AG04449 (cell line): ENCODE measurements at places on chromosomes 2 and 18.

- DNase-seq: no peak
Measured at GRCh38 chr2:120804459-120804858, 68.8 kb downstream of the GLI2 start.

- no peak for DNase-seq
Measured at GRCh38 chr2:226694149-226694548, 105.5 kb downstream of the IRS1 start.

DNA sequence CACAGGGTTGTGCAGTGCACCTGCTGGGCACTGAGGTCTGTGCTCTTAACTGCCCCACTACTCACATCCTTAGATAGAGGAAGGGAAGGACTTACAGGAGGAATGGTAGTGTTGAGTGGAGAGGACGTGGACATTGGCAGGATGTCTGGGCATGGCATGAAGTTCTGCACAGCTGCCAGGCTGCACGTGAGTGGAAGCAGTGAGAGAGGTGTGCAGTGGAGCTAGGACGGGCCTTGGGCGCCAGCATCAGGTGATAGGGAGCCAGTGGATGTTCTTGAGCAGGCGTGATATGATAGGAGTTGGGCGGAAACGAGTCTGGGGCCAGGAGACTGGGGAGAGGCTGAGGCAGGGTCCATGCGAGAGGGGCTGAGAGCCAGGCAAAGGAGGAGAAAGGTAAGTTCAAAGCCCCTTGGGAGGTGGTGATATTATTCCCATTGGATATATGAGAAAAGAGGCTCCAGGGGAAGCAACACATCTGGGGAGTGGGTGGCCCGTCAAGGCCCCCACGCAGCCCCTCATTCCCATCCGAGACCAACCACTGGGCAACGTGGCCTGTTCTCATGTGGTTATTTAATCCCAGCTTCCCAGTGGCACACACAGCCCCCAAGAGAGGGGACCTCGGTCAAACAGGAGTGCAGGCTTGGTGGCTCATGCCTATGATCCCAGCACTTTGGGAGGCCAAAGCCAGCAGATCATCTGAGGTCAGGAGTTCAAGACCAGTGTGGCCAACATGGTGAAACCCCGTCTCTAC, 45.7 kb upstream of the SNED1 start:
- DNase-seq: no peak

DNA sequence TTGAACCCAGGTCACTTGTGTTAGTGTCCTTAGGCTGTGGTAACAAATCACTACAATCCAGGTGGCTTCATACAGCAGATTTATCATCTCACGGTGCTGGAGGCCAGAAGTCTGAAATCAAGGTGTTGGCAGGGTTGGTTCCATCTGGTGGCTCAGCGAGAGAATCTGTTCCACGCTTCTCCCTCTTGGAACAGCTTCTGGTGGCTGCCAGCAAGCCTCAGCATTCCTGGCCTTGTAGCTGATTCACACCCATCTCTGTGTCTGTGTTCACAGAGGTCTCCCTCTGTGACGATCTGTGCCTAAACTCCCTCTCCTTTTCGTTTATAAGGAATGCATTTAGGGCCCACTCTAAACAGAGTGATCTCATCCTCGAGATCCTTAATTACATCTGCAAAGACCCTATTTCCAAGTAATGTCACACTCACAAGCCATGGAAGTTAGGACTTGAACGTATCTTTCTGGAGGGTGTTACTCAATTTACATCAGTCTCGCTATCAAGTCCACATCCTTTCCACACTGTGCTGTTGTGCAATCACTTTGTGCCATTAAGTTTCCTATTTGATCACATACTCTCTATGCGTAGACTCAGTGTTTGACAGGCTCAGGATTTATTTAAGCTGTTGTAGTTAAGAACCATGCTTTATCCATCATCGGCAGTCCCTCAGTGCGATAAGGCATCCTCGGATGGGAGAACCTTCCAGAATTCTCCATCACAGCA, 164.4 kb downstream of the SOCS6 start:
- no peak for DNase-seq

DNA sequence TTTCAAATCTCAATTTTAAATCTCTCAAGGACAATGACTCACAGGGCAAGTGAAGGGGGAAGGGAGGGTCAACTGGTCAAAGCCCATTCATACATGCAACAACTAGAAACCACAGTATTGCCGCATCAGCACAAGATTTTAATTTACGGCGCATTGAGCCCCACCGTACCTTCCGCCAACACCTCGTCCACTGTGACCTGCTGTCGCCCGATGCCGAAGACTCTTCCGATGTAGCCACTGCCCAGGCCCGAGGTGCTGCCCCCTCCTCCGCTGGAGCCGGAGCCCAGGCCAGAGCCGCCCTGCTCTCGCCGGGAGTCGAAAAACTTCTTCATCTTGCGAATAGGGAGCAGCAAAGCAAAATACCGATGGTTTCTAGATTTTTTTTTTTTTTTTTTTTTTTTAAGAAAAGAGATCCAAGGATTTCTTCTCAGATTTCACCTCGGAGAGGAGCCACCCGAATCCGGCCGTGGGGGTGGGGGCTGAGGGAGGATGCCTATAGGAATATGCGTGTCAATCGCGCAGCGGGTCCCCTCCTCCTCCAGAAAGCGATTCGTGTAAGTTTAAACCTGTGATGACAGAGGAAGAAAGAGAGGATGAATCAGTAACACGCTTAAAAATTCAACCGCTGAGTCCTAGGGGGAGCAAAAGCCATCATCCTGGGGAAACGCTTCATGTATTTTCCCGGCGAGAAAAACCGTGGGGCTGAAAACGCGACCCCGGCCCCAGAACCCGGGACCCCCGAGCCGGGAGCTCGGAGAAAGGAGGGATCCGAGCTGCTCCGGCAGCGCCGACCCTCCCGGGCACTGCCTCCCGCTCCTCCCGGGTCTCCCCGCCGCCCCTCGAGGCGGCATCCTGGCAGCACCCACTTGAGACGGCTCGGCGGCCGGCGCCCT, 584 bp downstream of the AAK1 start:
- DNase-seq: peak; percentile 37

DNA sequence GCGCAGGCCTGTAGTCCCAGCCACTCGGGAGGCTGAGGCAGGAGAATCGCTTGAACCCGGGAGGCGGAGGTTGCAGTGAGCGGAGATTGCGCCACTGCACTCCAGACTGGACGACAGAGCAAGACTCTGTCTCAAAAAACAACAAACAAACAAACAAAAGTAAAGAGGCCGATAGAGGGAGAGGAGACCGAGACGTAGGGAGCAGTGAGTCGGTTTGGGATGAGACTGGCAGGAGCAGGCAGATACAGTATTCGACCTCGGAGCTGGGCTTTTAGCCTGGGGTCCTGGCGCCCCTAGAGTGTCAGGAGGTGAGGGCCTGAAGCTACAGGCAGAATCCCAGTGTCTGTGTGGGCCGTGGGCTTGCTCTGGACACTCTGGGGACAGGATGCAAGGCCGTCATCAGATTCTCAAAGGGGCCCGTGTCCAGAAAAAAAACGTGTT, 51.2 kb downstream of the SLC4A1AP start:
- DNase-seq: no peak

GRCh38 chr18:59460072-59460420, 101.0 kb upstream of the LMAN1 start:
- DNase-seq: no peak

DNA sequence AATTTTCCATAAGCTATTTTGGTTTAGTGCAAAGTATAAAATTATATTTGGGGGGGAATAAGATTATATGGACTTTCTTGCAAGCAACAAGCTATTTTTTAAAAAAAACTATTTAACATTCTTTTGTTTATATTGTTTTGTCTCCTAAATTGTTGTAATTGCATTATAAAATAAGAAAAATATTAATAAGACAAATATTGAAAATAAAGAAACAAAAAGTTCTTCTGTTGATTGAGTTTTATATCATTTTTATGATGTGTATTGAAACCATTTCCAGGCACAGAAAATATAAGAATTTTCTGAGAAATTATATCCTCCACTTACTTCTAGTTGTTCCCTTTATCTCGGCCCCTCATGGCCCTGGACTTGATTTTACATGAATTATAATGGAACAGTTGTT, 3.7 kb downstream of the CCL20 start:
- DNase-seq: no peak

- no peak for DNase-seq
Measured at GRCh38 chr2:27754831-27755230, 16.7 kb upstream of the MRPL33 start.

- no peak for DNase-seq
Measured at GRCh38 chr2:113807721-113808120, 51.3 kb upstream of the SLC35F5 start.

DNA sequence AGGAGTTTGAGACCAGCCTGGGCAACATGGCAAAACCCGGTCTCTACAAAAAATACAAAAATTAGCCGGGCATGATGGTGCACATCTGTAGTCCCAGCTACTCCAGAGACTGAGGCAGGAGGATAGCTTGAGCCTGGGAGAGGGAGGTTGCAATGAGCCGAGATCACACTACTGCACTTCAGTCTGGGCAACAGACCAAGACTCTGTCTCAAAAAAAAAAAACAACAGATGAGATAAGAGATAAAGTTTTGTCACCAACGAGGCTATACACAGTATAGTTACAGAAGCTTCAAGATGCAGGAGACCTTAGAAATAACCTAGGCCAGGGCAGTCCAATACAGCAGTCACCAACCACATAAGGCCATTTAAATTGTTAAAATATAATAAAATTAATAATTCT, 9.4 kb downstream of the FAM124B start:
- DNase-seq: no peak

DNA sequence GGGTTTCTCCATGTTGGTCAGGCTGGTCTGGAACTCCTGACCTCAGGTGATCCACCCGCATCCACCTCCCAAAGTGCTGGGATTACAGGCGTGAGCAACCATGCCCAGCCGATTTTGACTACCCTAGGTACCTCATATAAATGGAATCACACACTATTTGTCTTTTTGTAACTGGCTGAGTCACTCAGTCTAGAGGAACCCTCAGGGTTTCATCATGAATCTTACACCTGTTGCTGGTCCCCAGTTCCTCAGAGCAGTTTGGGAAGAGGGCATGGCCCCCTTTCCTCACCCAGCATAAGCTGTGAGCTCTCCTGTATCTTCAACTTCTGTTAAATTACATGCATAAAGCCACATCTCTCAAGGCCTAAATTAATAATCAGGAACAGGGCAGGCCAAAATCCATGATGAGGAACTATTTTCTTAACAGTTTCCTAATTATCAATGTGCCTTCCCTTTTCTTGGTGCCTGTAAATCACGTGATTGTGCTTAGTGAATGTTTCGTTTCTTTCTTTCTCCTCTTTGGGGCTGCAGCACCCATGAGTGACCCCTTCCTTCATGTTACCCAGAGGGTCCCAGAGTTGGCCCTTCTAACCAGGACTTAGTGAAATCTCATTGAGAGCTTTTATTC, 20.9 kb downstream of the DYSF start:
- DNase-seq: no peak

GRCh38 chr2:34112161-34112560, 513.1 kb upstream of the FAM98A start:
- DNase-seq: no peak

DNA sequence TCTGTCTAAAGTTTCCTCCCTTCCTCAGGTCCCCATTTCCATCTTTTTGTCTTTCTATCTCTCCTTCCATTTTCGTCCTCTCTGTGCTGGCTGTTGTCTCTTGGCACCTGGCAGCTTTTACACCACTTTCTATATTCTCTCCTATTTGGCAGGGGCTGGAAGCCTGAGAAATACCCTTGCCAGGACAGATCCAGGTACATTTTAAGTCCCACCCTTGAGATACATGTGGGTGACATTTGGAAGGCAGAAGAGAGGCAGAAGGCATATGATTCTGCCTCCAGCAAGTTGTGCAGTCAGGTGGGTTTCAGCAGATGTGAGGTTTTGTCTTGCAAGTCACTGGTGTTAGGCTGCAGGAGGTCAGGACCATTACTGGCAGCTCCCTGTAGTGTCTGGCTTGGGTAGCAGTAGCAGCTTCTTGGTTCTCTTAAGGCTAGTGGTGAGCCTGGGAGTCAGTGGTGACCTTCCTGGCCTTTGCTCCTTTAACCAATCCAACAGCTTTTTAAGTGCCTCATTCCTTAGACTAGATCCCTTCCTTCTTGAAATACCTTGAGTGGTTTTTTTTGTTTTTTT, 90.1 kb downstream of the CAPN13 start:
- DNase-seq: no peak

- no peak for DNase-seq
Measured at GRCh38 chr2:232699110-232699509, 2.0 kb downstream of the GIGYF2 start.

DNA sequence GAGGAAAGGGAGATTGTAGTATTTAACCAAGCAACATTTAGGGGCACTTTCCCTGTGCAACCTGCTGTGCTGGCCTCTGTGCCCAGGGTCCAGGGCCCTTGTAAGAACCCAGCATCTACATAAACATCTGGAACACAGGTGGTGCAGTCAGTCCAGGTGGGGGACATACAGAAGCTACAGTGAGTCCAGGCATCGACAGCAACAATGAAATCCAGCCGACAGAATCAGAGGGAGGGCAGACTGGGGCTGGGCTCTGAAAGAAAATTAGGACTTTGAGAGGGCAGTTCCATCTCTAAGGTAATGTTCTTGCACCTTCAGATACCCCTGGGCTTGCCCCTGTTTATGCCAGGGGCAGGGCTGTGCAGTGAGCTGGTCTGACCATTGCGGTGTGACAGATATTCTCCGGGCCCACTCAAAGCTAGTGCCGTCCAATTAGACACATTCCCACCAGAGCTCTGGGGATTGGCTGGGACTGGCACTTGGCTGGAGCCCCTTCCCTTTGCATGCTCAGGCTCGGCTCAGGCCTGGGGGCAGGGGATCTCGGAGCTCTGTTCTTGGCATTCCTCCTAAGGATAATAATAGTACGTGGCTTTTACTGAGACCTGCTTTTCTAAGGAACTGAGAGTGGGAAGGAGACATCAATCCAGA, 5.4 kb downstream of the LBH start:
- DNase-seq: no peak

GRCh38 chr2:42513252-42513918, 19.6 kb upstream of the KCNG3 start:
- DNase-seq: peak; percentile 4

DNA sequence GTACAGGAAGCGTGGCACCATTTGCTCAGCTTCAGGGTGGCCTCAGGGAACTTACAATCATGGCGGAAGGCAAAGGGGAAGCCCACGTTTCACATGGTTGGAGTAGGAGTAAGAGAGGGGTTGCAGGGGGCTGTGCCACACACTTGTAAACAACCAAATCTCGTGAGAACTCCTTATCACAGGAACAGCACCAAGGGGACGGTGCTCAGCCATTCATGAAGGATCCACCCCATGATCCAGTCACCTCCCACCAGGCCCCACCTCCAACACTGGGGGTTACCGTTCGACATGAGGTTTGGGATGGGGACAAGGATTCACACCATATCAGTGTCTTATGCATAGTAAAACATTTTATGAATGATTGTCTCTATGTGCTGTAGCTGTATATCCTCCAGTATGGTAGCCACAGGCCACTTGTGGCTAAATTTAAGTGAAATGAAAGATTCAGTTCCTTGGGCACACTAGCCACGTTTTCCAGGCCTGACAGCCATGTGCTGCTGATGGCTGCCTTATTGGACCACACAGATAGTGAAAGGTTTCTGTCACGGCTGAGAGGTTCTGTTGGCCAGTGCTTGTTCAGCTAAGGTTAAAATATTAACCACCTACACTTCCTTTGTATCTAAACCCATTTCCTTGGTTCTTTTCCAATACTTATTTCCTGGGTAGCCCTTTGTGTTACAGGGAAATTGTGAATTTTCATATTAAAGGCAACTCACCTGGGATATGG, 77.3 kb downstream of the AGAP1 start:
- DNase-seq: no peak

- no peak for DNase-seq
Measured at GRCh38 chr2:185610301-185610700, 128.3 kb upstream of the FSIP2 start.
